ENCODE measurements at places on chromosomes 6 and 20.

DNA sequence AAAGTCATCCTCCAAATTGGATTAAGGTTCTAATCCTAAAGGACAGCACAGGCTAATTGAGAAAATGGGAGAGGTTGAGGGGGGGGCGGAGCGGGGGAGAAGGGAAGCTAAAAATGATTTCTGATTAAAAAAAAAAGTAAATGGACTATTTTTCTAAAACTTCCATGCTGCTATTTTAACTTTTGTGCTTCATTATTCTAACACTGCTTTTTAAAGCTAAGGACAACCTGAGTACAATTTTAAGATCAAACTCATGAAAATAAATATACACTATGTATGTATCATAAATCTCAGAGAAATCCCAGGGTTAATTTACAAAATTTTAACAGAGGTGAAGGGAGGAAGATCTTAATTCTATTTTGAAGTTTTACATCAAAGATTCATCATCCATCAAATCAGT lies 4.4 kb downstream of the MAN1A1 start:
- DNase-seq: no peak

DNA sequence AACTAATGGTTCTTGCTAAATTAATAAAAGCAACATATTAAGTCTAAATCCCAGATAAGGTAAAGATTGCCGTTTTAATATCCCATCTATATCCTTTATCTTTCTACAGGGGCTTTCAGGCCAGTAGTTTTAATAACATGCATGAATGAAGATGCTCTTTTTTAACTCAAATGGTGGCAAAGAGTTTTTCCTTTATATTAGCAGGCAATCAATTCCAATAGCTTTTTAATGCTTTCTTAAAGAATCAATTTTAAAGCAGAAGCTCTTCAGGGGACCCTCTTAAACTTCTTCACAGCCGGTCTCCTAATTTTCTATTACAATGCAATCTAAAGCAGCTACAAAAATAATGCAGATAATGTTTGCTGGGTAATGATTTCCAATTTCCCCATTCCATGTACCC lies 107.8 kb upstream of the HS3ST5 start:
- DNase-seq: no peak

GRCh38 chr6:166556863-166557322 lies 29.6 kb downstream of the RAMACL start:
- peak; percentile 99 for DNase-seq

GRCh38 chr6:112122756-112123155 lies 35.4 kb downstream of the FAM229B start:
- no peak for DNase-seq

DNA sequence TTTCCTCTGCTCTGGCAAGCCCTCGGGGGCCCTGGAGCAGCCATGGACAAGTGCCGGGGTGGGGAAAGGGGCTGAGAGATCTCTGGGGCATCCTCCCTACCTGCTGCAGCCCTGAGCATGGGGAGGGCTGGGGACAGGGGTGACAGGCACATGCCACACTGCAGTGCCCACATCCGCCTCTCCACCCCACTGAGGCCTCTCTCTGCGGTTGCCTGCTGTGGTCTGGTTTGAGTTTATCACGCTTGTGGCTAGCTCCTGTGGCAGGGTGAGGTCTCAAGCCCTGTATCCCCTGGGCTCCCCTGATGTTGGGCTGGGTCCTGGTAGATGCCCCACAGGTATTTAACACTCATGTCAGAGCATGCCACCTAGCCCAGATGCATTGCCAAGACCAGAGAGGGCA lies 52.9 kb upstream of the MLN start:
- no peak for DNase-seq

- no peak for DNase-seq
Observed at GRCh38 chr20:44954211-44954610, 6.0 kb downstream of the TOMM34 start.

DNA sequence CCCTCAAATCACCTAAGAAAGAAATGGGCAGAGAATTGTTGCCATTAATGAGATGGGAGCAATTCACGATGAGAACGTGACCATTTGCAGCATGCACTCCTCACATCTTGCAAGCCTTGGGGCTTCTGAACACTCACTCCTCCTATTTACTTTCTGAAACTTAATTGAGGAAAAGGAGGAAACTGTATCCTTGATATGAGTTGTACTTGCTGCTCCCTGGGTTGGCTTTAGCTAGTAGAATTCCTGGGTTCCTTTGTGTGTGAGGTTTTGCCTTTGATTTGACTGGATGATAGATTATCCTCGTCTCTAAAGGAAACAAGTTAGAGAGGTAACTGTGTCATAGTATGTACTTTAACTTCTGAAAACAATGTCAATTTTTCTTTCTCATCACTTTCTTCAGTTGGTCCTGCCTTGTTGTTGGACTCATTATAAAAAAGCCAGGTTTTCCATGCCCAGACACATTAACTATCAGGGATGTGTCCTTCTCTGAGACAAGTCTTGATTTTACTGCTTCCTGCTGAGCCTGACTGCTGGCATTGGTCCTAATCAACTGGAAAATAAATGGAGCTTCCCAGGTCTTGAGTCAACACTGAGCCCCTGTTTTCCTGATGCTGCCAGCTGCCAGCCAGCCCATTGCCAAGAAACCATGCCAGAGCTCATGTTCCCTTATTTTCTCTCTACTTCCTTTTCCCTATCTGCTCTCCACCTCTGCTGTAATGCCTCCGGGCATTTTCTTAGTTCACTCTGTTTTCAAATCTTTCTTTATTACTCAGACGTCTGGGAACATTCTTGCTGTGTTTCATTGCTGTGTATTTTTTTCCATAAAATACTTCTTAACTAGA lies 6.0 kb upstream of the MRAP2 start:
- peak; percentile 76 for DNase-seq

DNA sequence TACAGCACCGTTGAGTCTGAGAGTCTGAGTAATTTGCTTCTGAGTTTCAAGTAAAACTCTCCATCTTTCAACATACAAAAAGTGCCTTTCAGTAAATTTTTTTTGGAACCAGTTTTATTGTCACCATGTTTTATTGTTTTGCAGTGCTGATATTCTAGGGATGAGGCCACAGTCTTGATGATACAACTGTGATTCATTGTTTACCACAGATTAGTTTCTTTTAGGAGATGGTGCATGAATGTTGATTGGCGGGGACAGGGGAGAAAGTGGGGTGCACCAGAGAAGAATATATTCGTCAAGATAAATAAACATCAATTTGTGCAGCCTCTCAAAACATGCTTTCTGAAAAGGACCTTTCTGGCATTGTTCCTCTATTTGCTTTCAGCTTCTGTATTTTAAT lies 109.0 kb downstream of the MCHR2 start:
- no peak for DNase-seq

GRCh38 chr6:34145161-34146020 lies 496 bp downstream of the GRM4 start:
- DNase-seq: peak; percentile 31

- peak; percentile 81 for DNase-seq
Observed at GRCh38 chr20:8858181-8858787, 210.6 kb upstream of the PLCB4 start.

DNA sequence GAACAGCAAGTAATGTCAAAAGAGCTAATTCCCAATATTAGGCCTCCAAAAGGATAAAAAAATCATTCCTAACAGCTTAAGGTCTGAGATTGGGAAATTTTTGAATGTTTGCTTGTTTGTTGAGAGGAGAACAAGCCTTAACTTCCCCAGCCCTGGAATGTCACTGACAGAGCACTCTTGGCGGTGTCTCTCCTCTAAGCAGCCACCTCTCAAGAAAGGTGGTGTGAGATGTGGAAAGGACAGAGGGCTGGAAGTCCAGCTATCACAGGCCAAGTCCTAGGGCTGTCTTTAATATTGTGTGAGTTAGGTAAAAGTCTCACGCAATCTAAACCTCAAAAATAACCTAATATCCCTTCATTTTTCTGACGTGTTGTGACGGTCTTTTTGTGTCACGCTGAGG lies 101.6 kb downstream of the MTFR2 start:
- DNase-seq: no peak

DNA sequence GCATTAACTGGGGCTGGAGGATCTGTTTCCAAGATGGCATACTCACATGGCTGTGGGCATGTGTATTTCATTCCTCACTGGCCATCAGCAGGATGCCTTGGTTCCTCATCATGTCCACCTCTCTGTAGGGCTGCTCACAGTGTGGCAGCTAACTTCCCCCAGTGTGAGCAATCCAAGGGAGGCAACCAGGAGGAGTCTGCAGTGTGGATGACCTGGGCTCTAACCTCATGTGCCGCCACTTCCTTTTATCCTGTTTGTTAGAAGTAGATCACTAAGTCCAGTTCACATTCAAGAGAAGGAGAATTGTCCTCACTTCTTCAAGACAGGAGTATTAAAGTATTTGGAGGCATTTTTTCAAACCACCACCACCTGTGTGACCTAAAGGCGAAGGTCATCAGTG lies 54.4 kb downstream of the MTHFD1L start:
- DNase-seq: no peak

DNA sequence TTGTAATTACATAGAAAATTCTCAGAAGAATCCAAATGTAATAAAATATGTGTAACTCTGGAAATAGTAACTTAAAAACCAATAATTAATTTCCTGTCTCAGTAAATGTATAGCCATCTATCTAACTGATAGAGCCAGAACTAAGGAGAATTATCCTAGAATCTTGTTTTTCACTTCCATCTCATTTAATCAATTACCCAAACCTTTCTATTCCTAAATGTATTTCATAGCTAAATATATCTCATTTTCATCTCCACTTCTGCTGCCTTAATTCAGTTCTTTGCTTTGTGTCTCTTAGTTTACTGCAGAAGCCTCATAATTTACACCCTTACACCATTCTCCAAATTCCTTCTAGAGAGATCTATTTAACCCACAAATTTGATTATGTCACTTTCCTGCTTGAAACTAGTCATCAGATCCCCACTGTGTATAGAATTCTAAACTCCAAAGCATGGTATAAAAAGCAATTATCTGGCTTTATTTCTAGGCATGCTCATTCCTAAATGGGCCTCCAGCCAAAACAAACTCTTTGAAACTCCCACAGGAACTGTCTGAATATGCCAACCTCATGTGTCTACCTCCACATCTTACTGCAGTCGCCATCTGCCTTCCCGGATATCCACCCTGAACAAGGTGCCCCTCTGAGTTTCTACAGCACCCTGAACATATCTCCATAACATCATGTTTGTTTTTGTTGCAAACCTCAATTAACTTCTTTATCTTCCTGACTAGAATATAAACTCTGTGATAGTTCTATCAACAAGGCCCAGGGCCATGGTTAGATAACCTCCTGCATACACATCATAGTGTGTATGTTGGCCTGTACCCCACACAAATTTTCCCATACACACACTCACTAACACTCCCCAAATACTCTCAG lies 70.5 kb upstream of the ADTRP start:
- no peak for DNase-seq

DNA sequence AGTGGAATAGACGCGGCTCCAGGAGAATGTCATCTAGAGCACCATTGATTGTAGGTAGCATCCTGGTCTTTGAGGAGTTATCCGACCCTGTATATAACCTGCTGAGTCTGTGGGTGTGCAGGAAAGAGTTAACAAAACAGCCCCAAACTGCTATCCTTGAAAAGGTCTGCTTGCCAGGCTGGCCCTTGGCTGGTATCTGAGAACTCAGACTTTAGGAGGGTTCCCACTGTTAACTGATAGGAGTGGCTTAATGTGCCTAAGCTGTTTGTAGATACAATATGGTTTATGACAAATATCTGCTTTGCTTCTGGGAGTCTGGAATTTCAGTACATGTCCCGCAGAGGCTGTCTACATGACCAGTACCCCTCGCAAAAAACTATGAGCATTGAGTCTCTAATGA lies 27.6 kb upstream of the MCUR1 start:
- no peak for DNase-seq

GRCh38 chr6:82396964-82397751 lies 33.5 kb downstream of the TPBG start:
- DNase-seq: peak; percentile 67

DNA sequence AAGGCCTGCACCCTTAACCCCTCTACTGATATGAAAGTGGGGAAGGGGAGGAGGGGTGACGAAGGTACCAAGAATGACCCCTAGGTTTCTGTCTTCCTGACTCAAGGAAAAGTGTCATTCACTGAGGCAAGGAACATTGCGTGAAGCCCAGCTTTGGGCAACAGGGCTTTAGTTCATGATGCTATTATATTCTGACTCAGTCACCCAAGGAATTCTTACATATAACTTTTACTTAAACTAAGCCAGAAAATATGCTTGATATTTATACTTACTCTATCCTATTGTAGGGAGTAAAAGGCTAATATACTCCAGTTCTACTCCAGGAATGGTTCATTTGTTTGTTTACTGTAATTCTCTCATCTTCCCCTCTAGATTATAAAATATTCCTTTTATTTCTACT lies 60.5 kb downstream of the DOP1A start:
- DNase-seq: no peak

- DNase-seq: peak; percentile 94
Observed at GRCh38 chr6:105178110-105178509, 1.7 kb downstream of the POPDC3 start.

DNA sequence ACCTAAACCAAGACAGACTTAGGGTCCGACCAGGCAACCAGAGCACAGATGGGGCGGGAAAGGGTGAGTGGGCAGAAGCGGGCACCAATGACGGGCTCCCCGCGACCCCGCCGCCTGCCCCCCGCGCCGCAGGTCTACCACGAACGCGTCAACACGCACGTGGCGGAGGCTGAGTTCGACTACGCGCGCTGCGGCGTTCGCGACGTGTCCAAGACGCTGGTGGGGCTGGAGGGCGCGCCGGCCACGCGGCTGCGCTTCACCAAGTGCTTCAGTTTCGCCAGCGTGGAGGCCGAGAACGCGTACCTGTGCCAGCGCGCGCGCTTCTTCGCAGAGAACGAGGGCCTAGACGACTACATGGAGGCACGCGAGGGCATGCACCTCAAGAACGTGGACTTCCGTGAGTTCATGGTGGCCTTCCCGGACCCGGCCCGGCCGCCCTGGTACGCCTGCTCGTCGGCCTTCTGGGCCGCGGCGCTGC lies 5.1 kb downstream of the TMEM151B start:
- DNase-seq: no peak

- peak; percentile 60 for DNase-seq
Observed at GRCh38 chr20:37538003-37538402, 10.3 kb upstream of the BLCAP start.

- no peak for DNase-seq
Observed at GRCh38 chr20:34491226-34491931, 24.8 kb upstream of the DYNLRB1 start.

GRCh38 chr6:170552765-170553533 lies at the start of gene PSMB1:
Gene PSMB1 (minus strand): TSS chr6:170553307. CDS start chr6:170553242, 65 bp downstream.
- peak; percentile 93 for DNase-seq

DNA sequence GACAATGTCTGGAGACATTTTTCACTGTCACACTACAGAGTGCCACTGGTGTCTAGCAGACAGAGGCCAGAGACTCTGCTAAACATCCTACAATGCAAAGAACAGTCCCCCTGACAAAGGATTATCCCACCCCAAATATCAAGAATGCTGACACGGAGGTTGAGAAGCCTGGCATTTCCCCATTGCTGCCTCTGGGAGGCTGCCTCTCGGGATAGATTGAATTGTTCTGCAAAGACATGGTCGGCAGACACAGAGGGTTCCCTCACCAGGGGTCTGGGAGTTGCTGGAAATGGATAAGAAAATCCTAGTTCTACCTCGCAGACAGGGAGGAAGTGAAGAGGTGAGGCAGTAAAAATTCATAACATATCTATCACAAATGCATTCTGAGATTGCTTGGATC lies 166.4 kb upstream of the AGPAT4 start:
- DNase-seq: no peak
